ENCODE measurements at places on chromosomes 16 and 17.

DNA sequence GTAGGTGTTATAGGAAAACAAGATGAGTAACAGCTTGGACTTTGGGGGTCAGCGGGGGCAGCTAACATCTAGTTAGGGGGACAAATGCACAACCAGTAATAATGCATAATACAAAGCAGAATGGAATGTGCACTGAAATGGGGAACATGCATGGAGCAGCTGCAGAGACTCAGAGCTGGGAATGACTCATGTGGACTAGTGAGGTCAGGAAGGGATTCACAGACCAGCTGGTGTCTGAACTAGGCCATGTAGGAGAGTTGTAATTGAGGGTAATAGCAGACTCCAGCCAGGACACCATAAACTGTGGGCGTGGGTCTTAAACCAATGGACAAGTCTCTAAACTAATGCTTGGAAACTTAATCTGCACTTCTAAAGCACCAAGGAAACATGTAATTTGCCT is 176.8 kb upstream of the ASIC2 start:
- peak; percentile 81 for DNase-seq

GRCh38 chr17:49280061-49280460 is 49.5 kb upstream of the PHOSPHO1 start:
- DNase-seq: no peak

- no peak for DNase-seq
These were observed 13.3 kb downstream of the NDUFAF8 start for GRCh38 chr17:81252326-81252986.

GRCh38 chr17:78560731-78561130 is 16.5 kb downstream of the DNAH17 start:
- no peak for DNase-seq

DNA sequence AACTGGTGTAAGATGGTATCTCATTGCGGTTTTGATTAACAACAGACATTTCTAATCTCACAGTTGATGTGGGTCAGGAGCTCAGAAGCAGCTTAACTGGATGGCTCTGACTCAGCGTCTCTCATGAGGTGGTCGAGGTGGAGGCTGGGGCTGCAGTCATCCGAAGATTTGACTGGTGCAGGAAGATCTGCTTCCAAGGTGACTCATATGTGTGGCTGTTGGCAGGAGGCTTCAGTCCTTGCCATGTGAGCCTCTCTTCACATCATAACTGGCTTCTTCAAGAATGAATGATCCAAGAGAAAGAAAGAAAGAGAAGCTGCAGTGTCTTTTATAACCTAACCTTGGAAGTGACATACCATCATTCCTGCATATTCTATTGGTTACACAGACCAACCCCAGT is 376.1 kb downstream of the SEC14L1 start:
- DNase-seq: no peak

DNA sequence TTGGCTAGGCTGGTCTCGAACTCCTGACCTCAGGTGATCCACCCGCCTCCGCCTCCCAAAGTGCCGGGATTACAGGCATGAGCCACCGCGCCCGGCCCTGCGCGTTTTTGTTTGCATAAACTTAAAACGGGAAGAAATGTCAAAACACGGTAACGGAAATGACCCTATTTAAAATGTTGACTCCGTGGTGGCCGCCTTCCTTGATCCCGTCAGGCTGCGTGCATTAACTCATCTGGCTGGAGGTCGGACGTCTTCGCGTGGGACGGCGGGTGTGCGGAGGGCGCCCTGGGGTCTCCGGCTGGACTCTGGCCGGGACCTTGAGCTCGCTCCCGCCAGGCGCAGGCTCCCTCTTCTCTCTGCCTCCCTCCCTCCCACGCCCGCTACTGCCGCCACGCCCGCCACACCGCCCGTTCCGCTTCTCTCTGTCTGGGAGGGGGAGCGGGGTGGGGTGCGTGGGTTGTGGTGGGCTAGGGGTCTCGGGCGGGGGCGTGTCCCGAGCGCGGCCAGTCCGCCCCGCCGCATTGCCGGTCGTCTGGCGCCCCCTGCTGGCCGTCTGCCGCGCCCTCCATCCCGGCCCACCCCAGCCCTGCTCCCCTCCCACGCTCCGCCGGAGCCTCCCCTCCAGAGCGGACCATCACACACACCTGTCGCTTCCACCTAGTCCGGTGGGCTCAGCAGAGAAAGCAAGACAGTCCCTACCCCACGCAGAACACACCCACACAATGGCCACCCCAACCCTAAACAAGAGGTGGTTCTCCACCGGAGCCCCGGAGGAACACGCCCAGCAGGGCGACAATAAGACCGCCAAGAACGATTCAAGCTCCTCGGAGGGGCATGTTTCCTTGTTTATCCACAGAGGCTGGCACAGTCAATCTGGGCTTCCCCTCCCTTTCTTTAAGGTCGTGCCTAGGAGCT is 1.2 kb upstream of the CCDC42 start:
- peak; percentile 56 for DNase-seq

Data from trophoblast cell (in vitro differentiated cells and primary cell).